Activated naive CD4-positive, alpha-beta T cell treated with anti-CD3 and anti-CD28 coated beads, Interleukin-2, amount 10 ng/mL, durations not matched to agents 7 days and 5 days (primary cell): ENCODE measurements at places on chromosomes 4 and X.

DNA sequence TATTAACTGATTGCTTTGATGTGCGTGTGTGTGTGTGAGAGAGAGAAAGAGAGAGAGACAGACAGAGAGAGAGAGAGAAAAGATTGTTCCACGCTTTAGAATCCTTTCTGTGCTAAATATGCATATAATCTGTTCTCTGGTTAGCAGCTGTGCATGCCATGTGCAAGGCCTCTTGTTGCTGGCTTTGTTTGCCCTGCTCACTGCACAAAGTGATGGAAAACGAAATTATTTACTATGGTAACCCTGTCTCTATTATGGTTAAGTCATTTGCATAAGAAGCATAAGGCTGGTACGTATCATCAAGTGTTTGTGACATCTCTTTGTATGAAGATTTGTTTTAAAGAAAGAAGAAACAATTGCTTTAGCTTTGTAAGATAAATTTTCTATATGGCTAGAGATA, 190.2 kb upstream of the POF1B start:
- DNase-seq, result no peak

GRCh38 chr4:137293281-137293680, 239.0 kb downstream of the PCDH18 start:
- no peak for DNase-seq

DNA sequence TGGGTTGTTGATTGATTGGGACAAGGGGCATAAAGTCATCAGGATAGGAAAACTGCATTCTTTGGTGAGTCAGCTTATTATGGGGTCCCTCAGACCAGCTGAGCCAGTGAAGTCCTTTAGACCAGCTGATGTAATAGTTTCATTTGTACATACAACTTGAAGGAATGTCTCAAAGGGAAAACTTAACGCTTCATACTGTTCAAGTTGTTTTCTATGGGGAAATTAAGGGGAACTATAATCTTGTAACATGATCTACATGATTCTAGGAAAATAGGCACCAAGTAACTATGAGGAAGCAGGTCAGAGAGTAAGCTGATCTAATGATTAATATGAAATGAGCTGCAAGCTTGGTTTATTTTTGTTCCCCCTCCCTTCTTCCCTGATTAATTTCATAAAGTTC, 175.1 kb upstream of the GRID2 start:
- DNase-seq, result no peak

DNA sequence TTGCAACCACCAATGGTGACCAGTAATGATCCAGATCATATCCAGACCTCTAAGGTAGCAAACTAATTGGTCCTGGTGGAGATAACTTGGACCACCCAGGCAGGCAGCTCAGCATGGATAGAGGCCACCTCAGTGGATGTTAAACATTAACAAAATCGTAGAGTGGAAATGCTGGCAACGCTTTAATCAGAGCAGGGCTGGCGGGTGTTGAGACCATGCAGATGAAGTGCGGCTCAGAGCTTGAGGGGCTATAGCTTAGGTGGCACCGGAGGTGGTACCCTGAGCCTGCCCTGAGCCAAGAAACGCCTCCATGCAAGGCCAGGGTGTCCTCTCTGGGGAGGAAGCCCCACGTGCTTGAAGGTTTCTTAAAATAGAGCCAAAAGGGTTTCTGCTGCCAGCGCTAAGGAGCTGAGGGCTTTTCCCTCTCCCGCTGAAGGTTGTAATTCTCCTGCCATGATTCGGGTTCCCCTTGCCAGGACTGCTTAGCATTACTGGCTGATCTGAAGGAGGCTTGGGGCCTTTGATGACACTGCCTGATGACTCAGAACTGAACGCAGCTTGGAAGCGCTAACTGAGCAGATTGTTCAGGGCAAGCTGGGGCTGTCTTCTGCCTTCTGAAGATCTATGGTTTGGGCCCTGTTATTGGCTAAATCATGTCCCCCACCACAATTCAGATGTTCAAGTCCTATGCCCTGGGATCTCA, 177.8 kb upstream of the ATP6AP2 start:
- no peak for DNase-seq

GRCh38 chr4:100113732-100114131, 76.5 kb downstream of the DDIT4L start:
- DNase-seq, result no peak

DNA sequence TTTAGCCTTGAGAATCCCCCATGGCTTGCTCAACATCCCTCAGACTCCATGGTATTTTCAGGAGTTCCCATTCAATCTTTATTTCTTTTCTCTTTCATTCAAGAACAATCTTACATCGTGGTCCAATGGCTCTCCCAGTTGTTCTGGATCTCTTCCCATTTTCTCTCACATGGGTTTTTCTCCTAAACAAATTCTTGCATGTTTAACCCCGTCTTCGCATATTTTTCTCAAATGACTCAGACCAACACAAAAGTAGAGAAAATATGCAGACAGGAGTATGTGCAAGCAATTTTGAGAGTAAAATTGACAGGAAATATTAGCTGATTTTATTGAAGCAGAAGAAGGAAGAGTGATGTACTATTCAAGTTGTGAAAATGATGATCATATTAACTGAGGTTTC, 396.4 kb upstream of the TRAM1L1 start:
- no peak for DNase-seq

- DNase-seq, result no peak
Observed at GRCh38 chr4:159608436-159608835, 505.6 kb downstream of the RAPGEF2 start.

DNA sequence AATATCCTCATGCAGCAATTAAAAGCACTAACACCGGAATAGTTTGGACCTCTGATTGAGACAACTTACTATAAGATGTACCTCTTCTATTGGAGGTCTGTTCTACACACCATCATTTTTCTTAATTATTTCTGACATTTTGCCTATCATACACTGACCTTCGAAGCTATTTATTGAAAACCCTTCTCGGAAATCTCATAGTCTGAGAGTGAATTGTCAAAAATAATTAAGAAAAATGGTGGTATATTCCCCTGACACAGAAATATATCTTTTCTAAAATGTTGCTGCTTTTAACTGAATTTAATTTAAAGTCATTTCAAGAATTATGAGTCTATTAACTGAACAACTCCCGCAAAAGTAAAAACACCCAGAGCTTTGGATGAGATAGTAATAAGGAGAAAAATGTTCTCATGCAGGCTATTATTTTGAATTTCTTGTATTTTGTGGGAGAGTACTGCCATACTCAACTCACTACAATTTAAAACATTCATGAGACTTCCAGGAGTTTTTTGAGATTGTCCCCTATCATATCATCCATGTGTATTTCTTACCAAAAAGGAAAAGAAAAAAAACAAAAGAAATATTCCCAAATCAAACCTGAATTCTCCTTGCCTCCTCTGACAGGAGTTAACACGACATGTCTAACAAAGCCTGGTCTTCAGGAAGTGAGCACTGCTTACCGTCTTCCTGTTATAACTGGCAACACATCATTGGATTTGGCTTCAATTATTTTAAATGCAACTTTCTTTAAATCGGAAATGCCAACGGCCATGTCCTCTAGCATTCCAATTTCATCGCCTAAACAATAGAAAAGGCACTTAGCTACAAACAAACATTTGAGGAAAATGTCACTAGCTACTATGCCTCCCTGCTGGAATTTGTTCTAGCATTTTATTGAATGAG, 485.3 kb downstream of the IL15 start:
- no peak for DNase-seq

- DNase-seq, result peak; percentile 56
Observed at GRCh38 chr4:67087897-67088296, 457.4 kb downstream of the CENPC start.

DNA sequence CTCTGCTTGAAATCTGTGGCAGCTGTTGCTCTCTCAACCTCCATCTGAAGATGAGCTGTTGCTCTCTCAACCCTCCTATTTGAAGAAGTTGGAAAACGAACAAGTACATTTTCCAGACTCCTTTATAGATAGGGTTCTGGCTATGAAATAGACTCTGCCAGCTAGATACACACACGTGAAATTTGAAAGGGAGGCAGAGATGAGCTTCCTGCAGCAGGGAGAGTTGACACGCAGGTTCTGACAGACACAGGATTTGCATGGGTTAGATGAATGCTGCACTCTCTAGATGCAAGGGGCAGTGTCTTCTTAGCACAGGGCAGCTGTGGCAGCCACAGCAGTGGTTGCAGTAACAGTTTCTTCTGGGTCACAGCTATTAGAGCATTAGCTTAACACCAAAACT, 8.0 kb upstream of the PYURF start:
- DNase-seq, result no peak
